Coronary artery (tissue), 2 donors: ENCODE measurements at places on chromosomes 7 and 10.

DNA sequence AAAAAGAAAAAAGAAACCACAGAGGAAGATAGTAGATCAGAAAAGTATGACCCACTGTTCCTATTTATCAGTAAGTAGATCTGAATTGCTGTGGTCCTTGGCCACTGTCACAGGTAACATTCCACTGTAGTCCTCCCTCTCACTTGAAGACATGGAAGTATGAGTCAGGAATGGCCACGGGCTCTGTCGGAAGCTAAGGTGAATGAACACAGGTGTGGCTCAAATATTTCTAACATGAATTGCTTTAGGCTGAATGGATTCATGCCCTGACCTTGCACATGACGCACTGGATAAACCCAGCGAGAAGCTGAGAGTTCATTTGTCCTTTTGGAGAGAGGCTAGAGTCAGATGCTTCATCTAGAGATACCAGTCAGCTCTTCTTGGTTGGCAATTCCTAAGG is 224.5 kb upstream of the SP8 start:
- no peak for DNase-seq

GRCh38 chr10:108523016-108523800 is 1358.7 kb upstream of the SORCS1 start:
- no peak for DNase-seq

GRCh38 chr7:30406664-30407425 is 71.7 kb downstream of the NOD1 start:
- no peak for DNase-seq

DNA sequence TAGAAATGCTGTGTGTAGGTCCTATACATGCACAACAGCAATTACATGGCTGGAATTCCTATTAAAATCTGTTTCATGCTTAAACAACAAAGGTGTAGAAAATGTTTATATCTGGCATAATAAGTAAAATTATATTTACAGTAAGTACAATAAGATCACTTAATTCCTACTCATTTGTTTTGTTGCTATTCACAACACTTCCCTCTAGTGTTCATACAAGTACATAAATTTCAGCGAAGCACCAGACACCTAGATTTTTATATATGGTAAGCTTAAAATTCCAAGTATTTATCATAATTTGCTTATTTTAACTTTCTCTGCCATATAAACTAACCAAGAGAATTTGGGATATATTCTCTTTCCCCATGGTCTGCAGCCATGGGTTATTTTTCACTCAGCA is 51.8 kb upstream of the ANK3 start:
- no peak for DNase-seq

- no peak for DNase-seq
These were observed 101.8 kb upstream of the TCF7L2 start for GRCh38 chr10:112848228-112848627.

DNA sequence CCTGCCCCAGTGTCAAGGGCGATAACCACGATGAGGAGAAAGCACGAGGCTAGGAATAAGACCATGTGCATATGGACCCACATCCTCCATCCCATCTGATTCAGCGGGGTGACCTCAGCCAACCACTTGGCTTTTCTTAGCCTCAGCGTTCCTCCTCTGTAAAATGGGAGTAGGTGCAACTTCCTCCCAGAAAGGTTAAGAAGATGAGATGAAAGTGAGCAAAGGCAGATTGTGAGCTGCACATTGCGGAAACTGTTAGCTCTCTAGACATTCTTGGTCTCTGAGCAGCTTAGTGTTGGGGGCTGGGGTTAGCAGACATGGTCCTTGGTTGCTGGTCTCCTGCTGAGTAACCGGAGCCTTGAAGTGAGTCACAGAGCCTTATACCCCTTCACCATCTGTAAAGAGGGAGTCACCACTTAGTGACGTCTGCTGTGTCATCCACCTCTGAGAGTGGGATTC is 497.3 kb upstream of the GALNT17 start:
- DNase-seq = no peak

DNA sequence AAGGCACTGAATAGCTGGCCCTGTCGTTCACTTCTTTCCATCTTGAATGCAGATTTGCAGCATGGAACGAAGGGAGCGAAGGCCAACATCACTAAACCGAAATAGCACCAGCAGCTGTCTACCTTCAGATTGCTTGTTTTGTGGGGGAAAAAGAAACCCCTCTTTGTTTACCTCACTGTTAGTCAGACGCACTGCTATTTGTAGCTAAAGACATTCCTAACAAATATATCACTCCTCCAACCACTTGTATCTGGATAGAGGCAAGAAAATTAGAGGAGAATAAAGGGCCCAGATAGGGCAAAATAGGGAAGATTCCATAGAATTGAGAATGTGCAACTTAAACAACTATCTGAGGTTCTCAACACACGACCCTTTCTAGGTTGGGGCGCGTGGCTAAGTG is 26.5 kb downstream of the ANK3 start:
- no peak for DNase-seq

- no peak for DNase-seq
These were observed 22.7 kb upstream of the ZNF800 start for GRCh38 chr7:127415060-127415742.

- no peak for DNase-seq
These were observed 5.3 kb downstream of the PSAP start for GRCh38 chr10:71845410-71846405.

- no peak for DNase-seq
These were observed 29.7 kb downstream of the STMP1 start for GRCh38 chr7:135692055-135692454.

- no peak for DNase-seq
These were observed 9.1 kb downstream of the MMP21 start for GRCh38 chr10:125766511-125766910.

- DNase-seq = no peak
These were observed 108.6 kb downstream of the SRI start for GRCh38 chr7:88111140-88111743.

GRCh38 chr7:83547526-83547925 is 101.4 kb downstream of the SEMA3E start:
- no peak for DNase-seq

DNA sequence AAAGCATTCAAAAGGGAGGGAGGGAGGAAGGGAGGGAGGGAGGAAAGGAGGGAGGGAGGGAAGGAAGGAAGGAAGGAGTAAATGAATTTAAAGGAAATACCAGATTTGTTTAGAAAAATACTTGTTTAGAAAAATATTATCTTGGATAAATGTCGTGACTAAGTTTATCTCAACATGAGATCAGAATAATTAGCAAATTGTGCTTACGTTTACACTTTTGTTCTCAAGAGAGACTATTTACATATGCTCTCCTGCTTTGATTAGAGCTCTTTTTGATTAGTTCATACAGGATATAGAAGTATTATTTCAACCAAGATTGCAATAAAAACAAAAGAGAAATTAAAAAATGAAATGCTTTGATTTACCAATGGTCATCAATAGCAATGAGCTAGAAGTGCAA is 186.2 kb downstream of the HIBADH start:
- no peak for DNase-seq

DNA sequence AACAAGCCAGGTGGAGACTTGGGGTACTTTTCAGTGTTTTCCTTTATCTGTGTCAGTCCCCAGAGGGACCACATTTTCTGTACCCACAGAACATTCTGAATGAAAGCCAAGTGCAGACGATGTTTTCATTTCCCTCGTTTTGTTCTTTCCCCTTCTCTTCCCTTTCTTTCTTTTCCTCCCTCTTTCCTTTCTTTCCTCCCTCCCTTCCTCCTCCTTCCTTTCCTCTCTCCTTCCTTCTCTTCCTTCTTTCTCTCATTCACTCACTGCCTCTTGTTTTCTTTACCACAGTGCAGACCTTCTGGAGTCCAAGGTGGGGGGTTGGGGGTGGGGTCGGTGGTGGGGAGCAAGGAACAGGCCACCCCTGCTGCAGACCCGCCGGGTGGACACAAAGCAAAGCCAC is 141.4 kb upstream of the MKI67 start:
- DNase-seq = no peak

GRCh38 chr7:102953406-102953805 is 40.6 kb downstream of the LRRC17 start:
- no peak for DNase-seq

DNA sequence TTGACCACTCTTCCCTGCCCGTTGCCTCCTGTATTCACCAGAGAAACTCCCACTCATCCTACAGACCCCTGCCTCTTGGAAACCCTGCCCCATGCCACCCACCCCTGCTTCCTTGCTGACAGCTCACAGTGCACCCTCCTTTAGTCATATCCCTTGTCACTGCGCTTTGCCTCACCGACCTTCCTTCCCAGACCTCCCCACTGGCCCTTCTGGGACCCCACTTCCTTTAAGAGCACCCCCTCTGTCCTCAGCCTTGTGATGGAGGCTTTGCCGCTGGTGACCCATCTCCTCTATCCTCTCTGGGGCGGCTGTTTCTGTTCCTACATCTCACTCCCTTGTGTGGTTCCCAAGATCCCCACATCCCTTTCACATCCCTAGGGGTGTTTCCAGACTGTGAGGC is 92.8 kb upstream of the ZMIZ1 start:
- DNase-seq = no peak

DNA sequence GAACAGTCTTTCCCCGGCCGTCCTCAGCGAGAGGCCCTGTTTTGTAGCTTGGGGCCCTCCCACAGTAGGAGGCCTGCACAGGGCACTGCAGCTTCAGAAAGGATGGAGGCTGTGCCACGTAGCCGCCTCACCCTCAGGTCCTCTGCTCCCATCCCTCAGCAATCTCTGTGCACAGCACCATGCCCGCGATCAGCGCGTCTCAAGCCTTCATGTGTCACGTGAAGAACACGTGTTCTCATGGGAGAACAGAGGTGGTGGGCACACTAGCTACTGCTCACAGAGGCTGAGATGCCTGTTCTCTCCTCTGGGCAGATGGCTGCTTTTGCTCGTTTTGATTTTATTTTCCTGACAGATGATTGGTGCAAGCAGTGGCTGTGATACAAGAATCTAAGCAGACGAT is 8.5 kb upstream of the SHH start:
- DNase-seq = no peak

DNA sequence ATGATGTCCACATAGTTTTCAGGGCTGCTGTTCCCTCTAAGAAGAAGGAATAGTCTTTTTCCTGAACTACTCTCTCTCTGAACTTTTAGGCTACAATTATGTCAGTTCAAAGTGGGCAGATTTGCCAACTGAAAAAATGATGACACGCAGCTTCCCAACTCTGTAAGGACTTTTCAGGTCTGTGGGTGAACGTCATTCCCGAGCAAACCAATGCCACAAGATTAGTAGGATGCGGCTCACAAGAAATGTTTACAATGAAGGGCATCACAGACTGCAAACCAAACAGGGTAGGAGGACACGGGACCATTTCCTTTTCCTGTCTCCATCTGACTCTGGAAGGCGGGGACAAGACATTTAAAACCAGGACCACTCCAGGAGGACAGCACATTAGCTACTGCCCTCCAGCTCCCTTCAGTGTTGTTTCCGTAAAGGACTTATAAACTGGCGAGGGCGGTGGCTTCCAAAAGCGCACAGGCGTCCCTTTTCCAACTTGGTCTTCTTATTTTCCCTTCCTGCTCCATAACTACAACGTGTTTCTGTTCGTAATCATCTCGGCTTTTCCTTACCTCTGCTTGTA is 539 bp upstream of the MKLN1 start:
- no peak for DNase-seq

DNA sequence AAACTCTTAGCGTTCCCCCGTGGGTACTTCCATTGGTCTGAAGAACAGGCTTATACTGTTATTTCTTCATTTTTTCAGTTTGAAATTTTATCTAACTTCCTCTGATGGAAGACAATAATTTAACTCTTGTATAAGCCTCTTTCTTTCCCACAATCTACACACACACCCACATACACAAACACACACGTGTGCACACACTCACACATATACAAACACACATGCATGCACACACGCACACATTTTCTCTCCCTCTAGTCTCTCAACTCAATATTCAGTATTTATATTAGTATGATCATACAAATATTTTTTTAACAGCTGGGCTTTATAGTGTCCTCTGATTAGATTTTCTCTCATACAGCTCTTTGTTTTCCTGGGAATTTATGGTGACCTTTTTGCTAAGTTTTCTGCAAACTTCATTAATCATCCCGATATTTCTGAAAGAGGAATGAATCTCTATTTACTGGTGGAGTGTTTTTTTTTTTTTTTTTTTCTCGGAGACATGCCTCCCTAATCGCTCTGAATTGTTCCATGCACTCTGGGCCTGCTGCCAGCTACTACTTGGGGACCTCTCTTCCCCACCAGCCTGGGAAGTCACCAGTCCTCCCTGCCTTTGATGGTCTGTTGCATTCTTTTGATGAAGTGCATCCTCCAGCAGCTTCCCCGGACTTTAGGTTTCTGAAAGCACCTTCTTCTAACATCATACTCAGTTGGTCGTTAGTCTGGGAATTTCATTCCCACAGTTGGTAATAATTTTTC is 75.5 kb downstream of the ZNF777 start:
- DNase-seq = no peak

GRCh38 chr10:124049484-124049883 is 43.9 kb downstream of the CHST15 start:
- DNase-seq = no peak

GRCh38 chr10:33801705-33802104 is 467.2 kb upstream of the NRP1 start:
- no peak for DNase-seq

GRCh38 chr10:61943674-61944378 is 42.3 kb downstream of the ARID5B start:
- no peak for DNase-seq

GRCh38 chr10:89037096-89037495 is 46.5 kb downstream of the FAS start:
- no peak for DNase-seq

DNA sequence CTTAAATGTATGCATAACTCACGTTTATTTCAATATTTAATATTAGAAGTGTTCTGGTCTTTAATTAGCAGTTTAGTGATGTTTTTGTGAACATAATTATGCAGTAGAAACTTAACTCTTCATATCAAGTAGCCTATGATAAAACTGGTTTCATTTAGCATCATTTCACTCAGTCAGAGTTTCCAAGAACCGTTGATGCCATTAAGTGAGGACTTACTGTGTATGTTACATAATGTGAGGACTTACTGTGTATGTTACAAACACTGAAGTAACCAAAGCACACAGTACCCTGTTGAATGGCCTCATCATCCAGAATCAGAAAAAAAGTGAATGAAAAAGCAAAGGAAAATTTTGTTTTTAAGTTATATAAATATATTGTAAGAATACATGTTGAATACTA is 32.9 kb upstream of the PBLD start:
- no peak for DNase-seq

GRCh38 chr10:25015828-25016375 is at the start of gene ENKUR:
Gene ENKUR (minus strand): TSS chr10:25016158. CDS start chr10:25015936, 222 bp downstream.
- DNase-seq = peak; percentile 91

GRCh38 chr10:113111260-113111659 is 161.2 kb downstream of the TCF7L2 start:
- DNase-seq = no peak
